ENCODE measurements at places on chromosomes 7 and 10.

- no peak for DNase-seq
These were observed 169.2 kb upstream of the SEMA3A start for GRCh38 chr7:84363741-84364140.

GRCh38 chr7:1941464-1942242, 271.6 kb downstream of the ELFN1 start:
- no peak for DNase-seq

GRCh38 chr7:70034999-70035398, 436.7 kb downstream of the AUTS2 start:
- no peak for DNase-seq

GRCh38 chr7:157797361-157797760, 460.6 kb downstream of the DNAJB6 start:
- no peak for DNase-seq

DNA sequence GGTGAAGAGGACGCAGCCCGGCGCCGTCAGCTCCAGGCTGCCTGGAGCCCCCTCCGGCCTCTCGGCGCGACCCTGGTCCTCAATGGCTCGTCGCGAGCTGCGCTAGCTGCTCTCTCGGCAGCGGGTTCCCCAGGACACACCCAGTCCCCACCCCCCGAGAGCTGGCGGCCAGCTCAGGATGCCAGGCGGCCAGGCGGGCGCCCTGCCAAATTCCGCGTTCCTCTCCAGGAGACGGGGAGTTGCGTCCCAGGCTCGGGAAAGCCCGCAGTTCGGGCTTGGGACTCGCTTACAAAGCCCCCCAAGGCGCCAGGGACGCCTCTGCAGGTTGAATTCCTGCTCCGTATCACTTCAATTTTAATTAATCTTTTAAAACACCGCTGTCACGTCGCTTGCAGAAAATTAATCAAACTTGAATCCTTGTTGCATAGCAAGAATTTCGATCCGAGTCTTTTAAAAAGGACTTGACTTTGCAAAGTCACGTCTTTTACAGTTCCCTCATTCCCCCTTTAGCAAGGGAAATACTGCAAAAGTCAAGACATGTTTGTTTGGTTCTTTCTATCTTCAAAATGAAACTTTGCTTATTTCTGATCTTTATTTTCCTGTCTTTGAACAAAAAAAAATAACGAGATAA, 28.2 kb downstream of the SKIDA1 start:
- no peak for DNase-seq

GRCh38 chr10:103554488-103555324, 61.2 kb downstream of the NEURL1 start:
- no peak for DNase-seq

GRCh38 chr10:71075086-71075758, 137.1 kb upstream of the UNC5B start:
- no peak for DNase-seq
